NCI-H748 treated with DMSO at 0.1 percent for 48 hours (cell line): ENCODE measurements at places on chromosomes 12 and 14.

GRCh38 chr12:120821878-120822277, 82.3 kb downstream of the SPPL3 start:
- no peak for DNase-seq

GRCh38 chr12:118618695-118619094, 242.3 kb downstream of the SUDS3 start:
- no peak for DNase-seq

DNA sequence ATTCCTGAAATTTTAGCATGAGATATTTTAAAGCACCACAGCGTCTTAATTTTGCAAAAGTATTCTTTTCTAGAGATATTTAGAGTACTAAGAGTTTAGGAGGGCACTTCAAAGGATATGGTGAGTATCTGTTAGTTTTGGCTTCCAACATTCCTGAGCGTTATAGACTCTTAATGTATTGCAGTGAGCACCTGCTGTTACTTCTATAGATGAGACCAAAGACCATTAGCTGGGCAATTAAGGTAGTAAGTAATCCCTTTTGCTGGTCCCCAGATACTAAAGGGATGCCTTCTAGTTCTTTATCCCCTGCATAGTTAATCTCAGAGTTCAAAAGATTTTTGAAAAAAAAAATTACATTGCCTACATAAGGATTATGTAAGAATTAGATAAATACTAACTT, 975.6 kb downstream of the GALC start:
- no peak for DNase-seq

DNA sequence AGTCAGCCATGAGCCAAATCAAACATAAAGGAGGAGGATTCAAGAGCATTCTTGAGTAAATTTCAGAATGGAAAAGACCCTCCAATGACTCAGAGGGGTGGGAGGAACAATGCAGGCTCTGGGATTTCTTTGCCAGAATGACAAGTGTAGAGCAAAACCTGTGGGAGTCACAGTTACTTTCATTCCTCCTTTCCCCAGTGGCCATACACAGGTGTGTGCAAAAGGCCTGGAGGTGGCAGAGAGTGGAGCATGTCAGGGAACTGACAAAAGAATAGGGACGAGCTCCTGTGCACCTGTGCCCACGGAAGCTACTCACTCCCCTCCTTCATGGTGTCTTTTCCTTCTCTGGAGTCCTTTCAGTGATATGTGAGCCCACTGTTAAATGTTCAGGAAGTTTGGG, 9.4 kb upstream of the CIPC start:
- DNase-seq: no peak

DNA sequence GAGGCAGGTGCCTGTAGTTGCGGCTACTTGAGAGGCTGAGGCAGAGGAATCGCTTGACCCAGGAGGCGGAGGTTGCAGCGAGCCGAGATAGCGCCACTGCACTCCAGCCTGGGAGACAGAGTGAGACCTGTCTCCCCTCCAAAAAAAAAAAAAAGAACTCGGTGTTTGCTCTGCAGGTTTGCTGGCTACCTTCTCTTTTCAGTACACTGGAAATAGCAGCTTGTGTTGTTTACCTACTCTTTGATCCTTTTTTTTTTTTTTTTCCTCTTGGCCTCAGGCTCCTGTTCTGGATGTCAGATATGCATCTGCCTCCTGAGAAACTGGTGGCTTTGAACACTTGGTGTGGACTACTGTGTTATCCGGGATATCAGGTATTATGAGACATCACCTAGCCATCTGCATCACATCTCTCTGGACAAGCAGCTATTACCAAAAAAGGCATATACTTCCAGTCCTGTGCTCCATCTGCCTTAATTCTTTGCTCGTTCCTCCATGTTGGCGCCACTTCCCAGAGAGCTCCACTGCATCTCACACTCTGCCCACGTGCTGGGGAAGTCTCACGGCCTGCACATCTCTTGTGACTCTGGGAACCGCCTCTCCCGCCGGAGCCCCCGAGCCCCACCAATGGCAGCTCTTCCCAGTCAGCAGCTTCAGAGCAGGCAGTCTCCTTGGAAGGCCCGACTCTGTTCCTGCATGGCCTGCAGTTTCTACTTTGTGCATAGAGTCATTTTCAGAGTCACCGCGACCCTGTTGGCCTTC, 50.9 kb upstream of the TRAF3 start:
- no peak for DNase-seq

GRCh38 chr14:36467332-36467731, 52.7 kb downstream of the NKX2-1 start:
- no peak for DNase-seq

DNA sequence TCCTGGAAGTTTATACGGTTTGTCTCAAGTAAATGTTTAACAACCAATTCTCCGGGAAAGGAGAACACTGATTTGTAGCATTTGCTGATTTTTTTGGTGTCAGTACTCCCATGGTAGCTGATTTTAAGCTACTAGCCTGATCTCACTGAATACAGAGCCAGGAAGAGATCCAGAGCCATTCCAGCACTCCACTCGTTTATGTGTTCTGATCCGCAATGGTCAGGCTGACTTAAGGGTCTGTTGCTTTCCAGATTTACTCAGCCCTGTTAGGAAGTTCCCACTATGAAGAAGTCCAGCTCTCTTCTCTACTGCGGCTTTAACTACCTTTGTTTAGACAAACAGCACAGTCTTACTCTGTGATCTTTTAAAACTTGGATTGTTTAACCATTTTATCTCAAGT, 38.0 kb upstream of the NID2 start:
- DNase-seq: no peak

DNA sequence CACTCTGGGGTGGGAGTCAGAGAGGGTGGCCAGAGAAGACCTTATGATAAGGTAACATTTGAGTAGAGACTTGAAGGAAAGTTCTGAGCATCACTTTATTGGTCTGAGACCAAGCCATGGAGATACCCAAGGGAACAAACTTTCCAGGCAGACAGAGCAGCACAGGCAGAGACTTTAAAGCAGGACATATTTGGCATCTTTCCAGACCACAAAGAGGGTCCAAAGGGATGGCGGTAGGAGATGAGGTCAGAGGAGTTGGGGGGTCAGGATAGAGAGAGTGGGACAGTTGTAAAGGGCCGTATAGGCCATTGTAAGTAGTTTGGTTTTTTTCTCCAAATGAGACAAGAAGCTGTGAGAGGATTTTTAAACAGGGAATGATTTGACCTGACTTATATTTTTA, 344.4 kb downstream of the SEC23A start:
- DNase-seq: no peak

DNA sequence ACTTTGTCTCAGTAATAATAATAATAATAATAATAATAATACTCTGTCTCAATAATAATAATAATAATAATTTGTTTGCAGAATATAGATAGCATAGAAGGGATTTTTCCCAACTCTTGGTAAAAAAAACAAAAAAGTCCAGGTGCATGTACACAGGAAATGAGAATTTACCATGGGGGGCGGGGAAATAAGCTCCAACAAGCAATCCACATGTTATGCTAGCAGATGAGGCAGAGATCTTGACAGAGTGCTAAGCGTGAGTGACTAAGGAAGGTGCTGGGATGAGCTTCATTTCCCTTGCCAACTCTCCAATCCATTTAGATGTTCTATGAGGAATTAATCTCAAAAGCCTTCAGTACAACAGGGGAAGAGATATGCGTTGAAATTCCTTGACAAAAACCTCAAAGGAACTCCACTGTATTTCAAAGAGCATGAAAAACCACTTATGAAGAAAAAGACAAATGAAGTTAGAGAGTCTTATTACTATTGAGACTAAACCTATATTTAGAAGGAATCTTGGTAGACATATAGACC, 44.9 kb upstream of the GTF2A1 start:
- no peak for DNase-seq

DNA sequence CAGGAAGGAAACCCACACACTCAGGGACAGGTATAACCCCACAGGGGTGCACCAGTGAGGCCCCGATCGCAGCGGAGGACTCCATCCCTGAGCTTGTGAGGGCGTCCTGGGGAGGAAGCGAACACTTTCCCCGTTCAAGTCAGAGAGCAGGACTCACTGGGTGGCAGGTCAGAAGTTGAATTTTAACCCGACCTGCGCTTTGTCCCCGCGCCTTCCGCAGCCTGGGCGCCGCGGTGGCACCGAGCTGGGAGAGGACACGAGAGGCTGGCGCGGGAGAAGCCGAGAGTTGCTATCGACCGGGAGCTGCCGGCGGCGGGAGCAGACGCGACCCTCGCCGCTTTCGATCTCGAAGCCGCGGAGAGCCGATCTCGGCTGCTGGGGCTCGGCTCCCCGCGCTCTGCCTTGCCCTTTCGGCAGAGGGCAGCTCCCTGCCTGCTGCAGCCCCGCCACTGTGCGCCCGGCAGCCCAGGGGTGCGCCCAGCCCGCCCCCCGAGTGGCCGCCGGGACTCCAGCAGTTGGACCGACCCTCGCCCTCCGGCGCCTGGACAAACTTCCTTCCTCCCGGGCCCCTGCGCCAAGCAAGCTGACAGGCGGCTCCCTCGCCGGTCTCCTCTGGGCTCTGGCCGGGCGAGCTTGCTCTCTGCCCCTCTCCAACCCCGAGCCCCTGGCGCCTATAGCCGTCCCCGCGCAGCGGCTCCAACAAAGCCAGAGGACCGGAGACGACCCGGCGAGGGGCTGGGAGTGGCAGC, 918 bp downstream of the LIN7A start:
- DNase-seq: no peak

- DNase-seq: peak; percentile 89
Measured at GRCh38 chr12:98373025-98373554, 142.3 kb upstream of the TMPO start.

GRCh38 chr12:119457271-119457670, 122.7 kb downstream of the CCDC60 start:
- peak; percentile 83 for DNase-seq

GRCh38 chr14:65470404-65470880, 57.9 kb downstream of the FUT8 start:
- no peak for DNase-seq

DNA sequence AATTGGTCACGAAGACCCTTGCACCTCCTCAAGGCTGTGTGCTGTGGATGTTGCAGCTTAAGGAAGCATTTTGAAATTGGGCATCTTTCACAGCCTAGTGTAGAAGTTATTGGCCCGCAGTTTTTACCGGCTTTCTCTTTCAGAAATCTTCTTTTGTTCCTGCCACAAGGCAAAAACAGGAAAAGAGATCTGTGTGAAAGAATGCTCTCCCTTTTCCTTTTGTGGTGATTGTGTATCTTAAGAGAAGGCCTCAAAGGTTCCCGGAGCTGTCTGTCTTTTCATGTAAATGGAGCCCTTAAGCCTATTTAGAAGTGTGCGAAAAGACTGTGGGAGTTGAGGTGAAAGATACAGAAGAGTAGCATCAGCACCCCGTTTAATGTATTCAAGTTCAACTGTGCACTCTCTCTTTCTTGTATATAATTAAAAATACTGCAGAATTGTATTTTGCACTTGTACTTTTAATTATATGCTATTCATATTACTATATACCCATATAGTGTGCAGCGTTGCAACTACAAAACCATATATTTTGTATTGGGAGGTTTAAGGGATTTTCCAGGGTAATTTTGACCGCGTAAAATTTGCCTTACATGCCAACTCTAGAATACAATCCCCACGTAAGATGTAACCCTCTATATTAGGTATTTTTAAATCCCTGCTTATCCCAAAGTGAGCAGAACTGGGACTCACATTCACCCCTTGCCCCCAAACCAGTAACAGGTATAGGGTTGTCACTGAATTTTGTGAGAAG, 441.7 kb downstream of the RAD51B start:
- DNase-seq: no peak

DNA sequence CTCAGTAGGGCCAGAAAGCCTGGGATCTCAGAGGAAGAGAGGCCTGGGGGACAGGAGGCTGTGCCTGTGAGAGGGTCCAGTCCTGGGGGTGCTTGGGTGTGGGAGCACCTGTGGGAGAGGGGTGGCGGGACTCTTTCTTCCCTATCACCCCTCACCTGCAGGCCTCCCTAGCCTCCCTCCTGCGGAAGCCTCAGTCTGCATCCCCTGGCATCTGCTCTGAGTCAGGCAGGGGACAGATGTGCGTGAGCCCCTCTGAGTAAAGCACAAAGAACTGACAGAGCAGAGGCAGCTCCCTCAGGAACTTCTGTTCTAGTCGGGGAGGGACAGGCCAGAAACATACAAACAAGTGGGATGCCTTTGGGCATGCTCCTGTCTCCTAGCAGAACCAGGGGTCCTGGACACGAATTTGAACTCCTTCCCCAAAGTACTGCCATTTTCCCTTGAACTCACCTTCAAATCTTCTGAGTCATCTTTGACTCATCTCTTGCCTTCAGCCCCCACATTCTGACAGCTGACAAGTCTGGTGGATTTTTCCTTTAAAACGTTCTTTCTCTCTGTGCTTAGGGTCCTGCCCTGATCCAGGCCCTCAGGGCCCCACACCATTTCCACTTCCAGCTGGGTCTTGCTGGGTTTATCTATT, 8.5 kb upstream of the HSP90AA1 start:
- no peak for DNase-seq
